ENCODE measurements at places on chromosomes 16 and 17.

- no peak for DNase-seq
These were observed 577.9 kb upstream of the CDH5 start for GRCh38 chr16:65788434-65789140.

DNA sequence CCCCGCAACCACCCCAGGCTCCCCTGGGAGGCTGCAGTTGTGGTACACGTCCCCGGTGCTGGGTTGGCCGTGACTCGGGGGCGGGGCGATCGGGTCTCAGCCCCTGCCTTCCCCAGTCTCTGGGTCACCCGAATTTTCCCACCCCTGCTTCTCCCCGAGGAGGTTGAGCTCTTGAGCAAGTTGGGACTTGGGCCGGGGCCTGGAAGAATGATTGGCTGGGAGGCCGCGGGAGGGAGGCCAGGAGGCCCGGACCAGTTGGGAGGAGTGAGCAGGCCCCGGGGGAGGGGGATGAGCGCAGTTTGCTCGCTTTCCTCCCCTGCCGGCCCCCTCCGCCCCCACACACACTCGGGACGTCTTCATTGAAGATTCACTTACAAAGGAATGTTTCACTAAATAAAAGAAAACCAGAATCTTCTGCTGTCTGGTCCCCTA is 4.5 kb upstream of the HEXIM1 start:
- DNase-seq, result no peak

DNA sequence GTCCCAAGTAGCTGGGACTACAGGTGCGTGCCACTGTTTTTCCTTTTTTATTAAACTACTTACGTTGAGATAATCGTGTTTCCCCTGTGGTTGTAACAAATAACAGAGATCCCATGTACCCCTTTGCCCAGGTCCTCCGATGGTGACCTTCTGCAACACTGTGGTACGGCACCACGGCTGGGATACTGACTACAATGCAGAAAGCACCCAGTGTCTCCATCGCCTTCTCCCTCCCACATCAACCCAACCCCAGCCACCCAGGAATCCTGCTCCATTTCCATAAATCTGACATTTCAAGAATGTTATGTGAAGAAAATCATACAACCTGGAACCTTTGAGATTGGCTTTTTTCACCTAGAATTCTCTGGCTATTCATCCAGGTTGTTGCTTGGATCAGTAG is 22.1 kb downstream of the MPRIP start:
- DNase-seq, result no peak

- peak; percentile 54 for DNase-seq
These were observed 134.6 kb downstream of the CLEC16A start for GRCh38 chr16:11078812-11079459.

GRCh38 chr16:84851192-84852127 is 31.7 kb downstream of the CRISPLD2 start:
- peak; percentile 70 for DNase-seq

- DNase-seq, result no peak
These were observed 49.9 kb downstream of the MAP1LC3B start for GRCh38 chr16:87441886-87442580.

DNA sequence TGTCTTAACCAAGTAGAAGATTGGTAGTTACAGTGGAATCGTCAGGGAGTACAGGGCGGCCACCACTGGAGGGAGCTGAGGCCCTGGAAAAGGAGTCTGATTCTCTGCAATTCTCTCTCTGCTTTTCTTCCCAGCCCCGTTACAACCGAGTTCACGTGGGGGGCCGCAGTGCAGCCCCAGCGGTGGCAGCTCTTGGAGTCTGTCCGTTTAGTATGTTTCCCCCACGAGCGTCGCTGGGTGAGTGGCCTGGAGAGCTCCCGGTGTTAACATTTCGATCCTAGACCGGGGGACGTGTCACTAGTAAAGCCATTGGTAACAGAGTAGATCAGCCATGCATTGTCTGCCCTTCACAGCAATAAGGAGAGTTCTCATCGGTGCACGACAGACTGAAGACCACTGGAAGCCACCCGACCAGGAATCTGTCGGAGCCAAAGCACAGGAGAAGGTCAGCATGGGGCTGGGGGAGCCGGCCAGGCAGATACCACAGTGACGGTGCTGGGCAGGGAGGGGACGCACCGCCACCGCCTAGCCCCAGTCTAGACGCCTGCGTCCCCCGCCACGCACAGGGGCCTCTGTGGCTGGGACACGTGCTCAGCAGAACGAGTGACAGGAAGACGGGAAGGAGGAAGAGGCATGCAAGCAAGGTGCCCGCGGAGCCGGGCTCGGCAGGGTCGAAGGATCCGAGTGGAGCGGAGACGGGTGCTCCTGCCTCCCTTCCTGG is 15.7 kb downstream of the SLC16A3 start:
- DNase-seq, result no peak

- no peak for DNase-seq
These were observed 641 bp upstream of the NT5C3B start for GRCh38 chr17:41836550-41837196.

GRCh38 chr17:30964876-30965275 is 6.0 kb upstream of the RNF135 start:
- no peak for DNase-seq

DNA sequence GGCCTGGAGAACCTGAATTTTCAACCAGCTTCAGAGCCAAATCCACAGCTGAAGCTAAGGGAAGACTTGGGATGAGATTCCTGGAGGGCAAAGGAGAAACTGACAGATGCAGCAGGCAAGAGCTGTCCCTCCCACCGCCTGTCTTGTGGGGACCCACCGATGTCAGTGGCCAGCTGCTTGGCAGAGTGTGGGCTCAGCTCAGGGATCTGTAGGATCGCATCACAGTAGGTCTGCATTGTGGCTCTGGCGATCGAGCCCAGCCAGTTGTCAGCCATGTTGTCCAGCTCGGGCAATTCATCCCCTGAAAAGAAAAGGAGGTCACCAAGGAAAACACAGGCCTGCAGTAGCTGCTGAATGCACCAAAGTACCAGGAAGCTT is 60.8 kb downstream of the COG7 start:
- no peak for DNase-seq

DNA sequence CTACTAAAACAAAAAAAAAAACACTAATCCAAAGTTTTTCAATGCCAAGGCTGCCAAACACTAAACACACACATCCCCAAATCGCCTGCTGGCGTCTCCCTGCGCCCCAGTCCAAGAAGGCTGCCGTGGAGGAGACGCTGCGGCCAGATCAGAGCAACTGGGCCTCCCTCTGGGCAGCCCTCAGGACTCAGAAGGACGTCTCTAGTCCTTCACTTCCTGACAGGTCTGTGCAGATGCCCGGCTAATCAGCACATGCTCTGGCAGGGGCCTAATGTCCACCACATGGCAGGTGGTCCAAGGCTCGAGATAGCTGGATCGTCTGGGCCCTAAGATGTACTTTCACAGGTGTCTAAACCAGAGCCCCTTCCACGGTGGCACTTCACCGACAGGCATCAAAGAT is 2.7 kb downstream of the SLC38A10 start:
- no peak for DNase-seq

DNA sequence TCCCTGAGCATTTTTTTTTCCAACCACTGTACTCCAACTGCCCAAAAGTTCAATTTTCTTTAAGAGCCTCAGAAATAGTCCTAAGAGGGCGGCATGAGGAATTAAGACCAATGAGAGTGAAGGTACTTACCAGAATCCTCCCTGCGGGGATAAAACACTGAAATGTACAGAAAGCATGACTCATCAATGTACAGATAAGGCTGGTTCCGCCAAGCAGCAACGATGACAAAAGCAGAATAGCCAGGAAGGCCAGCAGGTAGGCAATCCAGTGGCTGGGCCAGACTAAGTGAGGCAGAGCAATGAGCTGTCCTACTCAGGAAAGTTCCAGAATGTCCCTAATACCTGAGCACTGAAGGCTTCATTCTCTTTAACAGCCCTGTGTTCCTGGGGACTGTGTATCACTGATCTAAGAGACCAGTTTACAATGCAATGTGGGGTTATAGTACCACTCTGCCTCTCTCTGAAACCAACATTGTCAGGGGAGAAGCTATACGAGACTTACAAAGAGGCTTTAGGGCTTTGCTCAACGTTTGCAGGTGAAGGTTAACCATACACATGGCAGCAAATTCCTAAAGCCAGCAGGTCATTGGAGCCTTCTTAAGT is 11.0 kb upstream of the GPR139 start:
- DNase-seq, result no peak

GRCh38 chr17:58083491-58084316 is 485 bp downstream of the DYNLL2 start:
- DNase-seq, result no peak

DNA sequence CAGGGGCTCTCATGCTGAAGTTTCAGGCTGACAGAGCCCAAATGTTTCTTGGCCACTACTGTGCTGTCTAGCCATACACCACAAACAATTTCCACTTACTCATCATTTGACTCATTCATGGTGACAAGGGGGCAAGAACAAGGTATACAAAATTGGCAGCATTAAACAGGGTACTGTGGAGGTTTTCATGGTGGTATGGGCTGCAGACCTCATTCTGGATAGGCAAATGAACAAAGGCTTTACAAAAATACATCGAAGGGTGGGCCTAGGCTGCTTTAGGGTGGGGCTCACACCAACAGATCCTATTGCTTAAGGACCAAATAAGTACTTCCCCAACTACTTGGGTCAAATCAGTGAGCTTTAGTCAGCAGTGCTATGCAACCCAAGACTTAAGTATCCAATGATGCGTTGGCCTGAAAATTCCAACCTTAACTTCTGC is 53.0 kb downstream of the N4BP1 start:
- no peak for DNase-seq

- DNase-seq, result no peak
These were observed 6.8 kb upstream of the CNOT1 start for GRCh38 chr16:58636466-58636865.

DNA sequence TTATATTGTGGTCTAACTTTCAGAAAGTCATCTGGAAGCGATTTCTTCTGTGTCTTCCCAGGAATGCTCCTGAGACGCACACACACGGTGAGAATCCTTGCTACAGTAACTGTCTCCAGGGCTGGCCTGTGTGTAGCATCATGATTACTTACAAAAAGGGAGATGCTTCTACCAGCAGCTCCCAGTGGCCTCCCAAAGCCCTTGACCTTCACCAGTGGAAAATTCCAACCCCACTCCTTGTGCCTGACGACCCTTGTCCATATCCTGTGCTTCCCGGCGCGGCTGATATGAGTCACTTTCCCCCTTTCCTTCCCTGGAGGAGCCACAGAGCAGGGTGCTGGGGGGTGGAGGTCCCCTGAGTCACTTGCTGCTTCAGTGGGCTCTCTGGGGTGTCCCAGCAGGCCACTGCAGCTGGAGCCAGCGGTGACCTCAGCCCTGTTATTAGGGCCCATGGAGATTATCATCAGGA is 22.1 kb upstream of the NAT9 start:
- no peak for DNase-seq

GRCh38 chr17:49390548-49391324 is 23.9 kb downstream of the PHB1 start:
- DNase-seq, result no peak

- DNase-seq, result no peak
These were observed 263.1 kb downstream of the SEC14L1 start for GRCh38 chr17:77403854-77404253.

DNA sequence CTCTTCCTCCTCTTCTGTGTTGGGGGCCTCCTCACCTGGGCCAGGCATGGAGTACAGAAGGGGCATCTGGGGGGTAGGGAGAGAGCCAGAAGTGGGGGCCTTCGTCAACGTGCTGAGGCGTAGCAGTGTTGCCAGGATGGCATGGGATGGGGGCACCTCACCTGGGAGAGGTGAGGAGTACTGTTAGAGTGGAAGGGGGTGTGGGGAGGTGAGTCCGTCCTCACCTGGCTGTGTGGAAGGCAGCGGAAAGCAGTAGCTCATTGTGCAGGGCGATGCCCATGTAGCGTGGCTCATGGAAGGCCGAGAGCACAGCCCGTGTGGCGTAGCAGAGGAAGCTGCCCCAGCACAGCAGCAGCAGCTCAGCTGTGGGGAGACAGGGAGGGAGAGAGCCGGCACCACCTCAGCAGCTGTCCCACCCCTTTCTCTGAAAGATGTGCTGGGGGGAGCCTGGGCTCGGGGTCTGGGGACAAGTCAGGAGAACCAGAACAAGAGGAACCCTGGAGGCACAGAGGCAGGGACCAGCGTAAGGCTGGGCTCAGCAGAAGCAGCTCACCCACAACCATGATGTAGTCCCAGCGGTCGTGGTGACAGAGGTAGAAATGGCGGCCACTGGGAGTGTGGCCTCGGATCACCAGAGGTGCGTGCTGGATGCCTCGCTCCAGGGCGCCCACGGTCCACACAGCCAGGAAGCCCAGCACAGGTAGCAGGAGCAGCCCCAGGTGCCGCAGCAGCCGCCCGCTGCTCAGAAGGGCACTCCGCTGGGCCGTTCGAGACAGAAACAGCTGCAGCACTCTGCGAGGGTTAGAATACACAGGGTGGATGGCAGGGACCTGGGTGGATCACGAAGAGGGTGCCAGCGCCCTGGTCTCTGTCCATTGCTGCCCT is 9.0 kb downstream of the GPR179 start:
- DNase-seq, result no peak

GRCh38 chr16:84013787-84014569 is 28.6 kb downstream of the SLC38A8 start:
- no peak for DNase-seq

- DNase-seq, result no peak
These were observed 30.8 kb downstream of the PRSS54 start for GRCh38 chr16:58264007-58264406.

- no peak for DNase-seq
These were observed 237.3 kb upstream of the CIBAR2 start for GRCh38 chr16:85349365-85350145.

DNA sequence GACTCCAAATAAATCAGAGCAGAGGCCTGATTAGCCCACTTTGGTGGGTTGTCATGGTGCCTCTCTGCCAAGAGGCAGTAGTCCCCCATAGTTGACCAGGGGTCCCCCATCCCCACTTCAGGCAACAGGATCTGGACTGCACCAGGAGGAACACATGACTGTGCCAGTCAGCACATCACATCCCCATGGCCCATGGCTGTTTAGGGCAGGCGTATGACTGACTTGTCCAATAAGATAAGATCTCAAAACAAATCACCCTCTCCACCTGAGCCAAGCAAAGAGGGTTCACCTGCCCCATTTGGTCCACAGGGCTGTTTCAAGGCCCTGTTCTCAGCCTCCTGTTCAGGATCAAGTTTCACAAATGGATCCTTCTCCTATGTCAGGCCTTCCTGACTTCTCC is 93.3 kb downstream of the C16orf78 start:
- DNase-seq, result no peak

GRCh38 chr17:45397796-45398195 is 34.9 kb downstream of the ARHGAP27 start:
- no peak for DNase-seq

DNA sequence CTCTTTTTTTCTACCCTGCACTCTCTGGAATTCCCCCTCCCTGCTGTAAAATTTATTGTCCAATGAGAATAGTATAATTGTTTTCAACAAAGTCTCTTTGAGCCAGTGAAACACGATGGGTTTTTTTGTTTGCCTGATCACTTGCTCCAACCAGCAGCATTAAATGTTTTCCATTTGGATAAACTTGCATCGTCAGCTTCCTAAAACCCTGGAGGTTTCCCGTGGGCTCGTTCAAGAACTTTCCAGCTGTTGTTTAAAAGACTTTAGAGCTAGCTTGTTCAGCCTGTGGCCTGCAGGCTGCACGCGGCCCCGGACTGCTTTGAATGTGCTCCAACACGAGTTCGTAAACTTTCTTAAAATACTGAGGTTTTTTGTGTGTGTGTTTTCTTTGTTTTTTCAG is 14.9 kb downstream of the NAGPA start:
- no peak for DNase-seq

GRCh38 chr16:86093801-86094750 is 195.1 kb downstream of the IRF8 start:
- DNase-seq, result no peak

Data from AG09319 (cell line).